ENCODE measurements at places on chromosomes 1 and 21. TPM values are rescaled to one million over a fixed set of nuclear protein-coding genes. Genes with fewer than 3 reads are reported as not detected.

DNA sequence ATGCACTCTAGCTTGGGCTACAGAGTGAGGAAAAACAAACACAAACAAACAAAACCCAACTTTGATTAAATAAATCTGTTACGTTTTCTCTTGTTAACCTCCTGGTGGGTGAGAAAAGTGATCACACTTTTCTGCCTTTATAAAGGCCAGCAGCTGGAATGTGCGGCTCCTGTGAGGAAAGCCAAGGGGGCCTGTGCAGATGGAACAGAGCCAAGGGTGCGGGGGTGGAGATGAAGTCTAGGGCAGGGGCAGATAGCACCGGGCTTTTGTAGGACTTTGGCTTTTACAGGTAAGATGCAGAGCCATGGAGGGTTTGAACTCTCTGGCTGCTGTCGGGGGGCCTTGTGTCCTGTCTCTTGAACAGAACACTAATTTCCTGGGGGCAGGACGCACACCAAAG is 40.7 kb upstream of the GPR37L1 start:
- DNase-seq = no peak

- no peak for DNase-seq
These were observed 33.2 kb upstream of the RUNX3 start for GRCh38 chr1:24963099-24963872.

DNA sequence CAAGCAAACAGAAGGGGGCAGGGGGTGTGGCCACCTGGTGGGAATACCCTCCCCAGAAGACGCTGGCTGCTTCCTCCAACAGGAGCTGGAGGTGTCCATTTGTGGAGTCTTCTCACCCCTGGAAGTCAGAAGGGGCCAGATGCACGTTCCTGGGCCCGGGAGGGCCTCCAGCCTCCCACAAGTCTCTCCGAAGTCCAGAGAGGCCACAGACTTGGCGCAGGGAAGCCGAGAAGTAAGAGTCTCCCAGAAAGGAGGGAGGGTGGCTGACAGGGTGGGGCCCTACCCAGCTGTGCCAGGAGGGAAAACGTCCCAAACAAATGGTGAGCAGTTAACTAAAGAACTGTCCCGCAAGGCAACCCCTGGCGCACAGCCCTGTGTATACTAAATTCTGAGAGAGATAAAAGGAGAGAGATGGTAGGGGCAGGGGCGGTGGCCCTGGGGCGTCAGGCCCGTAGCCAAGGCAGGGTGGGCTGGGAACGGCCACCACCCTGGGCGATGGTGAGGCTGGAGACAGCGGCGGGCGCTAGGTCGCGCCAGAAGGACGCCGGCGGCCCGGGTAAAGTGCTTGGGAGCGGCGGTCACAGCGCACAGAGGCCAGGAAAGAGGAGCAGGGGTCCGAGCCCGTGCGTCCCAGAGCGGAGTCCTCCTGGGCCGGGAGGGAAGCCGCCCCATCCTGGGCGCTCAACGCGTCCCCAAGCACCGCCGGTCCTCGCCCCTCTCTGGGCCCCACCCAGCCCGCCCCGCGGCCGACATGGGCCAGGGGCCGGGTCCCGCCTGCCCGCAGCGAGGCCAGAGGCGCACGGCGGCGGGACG is 1.2 kb downstream of the CHD5 start:
- DNase-seq = no peak

GRCh38 chr21:15966231-15966630 is 236.4 kb downstream of the USP25 start:
- peak; percentile 8 for DNase-seq

CYP2J2 gene
- total RNA-seq = 0.09 TPM

NTMT2 gene
- not detected for total RNA-seq
